ENCODE measurements at places on chromosomes 13 and 19.

DNA sequence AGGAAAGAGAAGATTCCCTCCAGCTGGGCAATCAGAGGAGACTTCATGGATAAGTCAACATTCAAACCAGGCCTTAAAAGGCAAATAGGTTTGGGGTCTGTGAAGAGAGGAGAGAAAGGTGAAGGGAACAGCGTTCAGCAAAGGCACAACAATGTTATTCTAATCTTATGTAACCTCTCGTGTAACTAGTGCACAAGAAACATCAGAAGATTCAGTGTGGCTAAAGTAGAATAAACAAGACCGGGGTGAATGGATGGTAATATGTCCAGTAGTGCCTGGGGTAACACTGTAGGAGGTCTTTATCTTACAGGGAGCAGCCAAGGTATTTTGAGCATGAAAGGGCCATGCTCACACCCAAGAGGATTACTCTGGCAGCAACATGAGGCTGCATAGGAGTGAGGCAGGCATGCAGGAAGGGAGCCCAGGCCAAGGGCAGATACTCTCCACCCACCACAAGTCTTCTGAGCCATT lies 24.1 kb downstream of the LHFPL6 start:
- no peak for DNase-seq

DNA sequence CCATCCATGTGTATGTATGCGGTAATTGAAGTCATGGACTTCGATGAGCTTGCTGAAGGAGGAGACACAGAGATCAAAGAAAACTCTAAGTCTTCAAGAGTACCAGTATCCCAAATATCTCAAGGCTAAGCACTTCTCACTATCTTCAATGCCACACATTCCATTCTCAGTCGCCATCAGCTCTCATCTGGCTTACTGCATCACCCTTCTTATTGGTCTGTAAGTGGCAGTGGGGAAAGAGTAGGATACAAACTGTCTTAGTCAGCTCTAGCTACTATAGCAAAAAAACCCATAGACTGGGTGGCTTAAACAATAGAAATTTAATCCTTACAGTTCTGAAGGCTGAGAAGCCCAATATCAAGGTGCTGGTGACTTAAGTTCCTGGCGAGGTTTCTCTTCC lies 218.7 kb downstream of the POSTN start:
- no peak for DNase-seq

DNA sequence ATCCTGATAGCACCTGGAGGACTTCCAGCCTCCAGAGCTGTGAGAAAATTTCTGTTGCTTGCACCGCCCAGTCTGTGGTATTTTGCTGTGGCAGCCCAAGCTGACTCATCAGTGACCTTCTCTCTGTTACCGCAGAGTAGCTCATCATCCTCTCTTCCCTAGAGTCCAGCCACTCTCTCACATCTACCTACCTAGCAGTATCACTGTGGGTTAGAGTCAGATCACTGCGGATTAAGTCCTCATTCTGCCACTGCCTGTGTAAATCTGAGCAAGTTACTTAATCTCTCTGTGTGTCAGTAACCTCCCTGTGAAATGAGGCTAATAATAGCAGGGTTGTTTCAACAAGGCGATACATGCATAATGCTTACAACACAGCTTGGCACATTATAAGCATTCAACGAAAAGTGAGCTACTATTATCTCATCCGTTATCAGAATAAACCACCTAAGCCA lies 40.3 kb upstream of the USPL1 start:
- DNase-seq, result no peak

DNA sequence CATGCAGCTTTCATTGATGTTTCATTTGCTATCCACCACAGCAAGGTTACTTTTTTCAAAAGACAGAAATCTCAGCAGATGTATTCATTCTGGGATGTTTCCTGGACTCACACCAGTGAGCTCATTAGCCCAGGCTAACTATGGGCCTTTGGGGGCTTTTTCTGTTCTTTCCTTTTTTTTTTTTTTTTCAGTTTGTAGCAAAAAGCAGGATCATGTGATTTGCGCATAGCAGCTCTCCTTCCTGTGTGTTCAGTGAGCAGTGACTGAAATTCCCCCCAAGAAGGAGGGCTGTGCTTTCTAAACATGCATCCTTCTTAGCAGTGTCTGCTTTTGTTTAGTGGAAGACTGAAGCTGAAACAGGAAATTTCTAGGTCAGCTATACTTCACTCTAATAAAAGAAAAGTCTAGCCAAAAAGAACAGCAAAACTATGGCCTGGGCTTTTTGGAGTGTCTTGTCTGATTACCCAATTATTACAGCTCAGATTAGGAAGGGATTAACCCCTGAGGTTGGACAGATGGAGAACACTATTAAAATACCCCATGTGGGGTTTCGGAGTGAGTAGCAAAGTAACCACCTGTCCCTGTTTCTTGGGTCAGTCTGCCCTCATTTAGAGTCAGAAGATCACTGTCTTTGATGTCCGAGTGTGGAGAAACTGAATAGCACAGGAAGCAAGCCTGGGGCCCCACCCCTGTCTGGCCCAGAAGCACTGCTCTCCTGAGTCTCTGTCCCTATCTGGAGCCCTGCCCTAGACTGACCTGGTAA lies 8.9 kb upstream of the AMER2 start:
- DNase-seq, result no peak

DNA sequence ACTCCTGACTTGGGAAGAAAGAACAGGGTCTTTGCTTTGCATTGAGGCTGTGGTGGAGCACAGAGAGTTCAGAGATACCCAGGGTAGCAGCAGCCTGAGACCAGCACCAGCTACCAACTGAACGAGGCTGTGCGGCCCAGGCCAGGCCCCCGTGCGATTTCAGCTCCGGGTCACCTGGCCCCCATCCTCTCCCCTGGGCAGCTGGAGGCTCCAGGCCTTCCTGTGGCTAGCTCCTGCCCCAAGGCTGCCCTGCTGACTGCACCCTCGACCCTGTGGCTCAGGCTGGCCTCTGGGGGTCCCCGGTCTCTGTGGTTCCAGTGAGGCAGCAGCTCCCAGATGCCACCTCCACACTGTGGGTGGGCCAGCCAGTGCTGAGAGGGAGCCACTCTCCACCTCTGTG lies 52.8 kb downstream of the MCF2L start:
- DNase-seq, result no peak
